ENCODE measurements at places on chromosomes 13 and 19. TPM values are rescaled to one million over a fixed set of nuclear protein-coding genes. Genes with fewer than 3 reads are reported as not detected.

The ITGBL1 gene
- 22.3 TPM for total RNA-seq

The SLC25A41 gene
- not detected for total RNA-seq

The FCAR gene
- total RNA-seq, result not detected

The ZNF723 gene
- total RNA-seq, result not detected

The GSX1 gene
- total RNA-seq, result not detected

Data from pericardium fibroblast (primary cell).